ENCODE measurements at places on chromosomes 5 and 9.

DNA sequence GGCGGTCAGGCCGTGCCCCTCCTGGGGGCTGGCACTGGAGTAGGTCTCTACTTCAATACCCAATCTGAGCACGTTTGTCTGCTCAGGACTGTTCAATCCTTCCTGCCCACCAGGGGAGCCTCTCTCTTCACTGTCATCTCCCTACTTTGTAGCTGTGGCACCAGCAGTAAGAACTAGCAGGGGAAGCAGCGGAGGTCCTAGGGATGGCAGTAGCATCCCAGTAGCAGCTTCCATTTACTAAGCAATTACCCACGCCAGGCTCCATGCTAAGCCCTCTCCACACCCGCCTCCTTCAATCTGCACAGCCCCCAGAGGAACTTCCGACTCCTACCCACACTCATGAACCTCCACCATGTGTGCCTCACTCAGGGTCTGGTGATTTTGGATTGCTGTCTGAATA lies 31.7 kb downstream of the FSTL4 start:
- H3K27ac ChIP-seq = no peak overlapping the region
- H3K27me3 ChIP-seq = no peaks in the 10 kb centered on the region
- H3K4me1 ChIP-seq = no peaks in the 10 kb centered on the region
- no peak overlapping the region for H3K4me3 ChIP-seq
- H3K36me3 ChIP-seq = no peaks in the 10 kb centered on the region

DNA sequence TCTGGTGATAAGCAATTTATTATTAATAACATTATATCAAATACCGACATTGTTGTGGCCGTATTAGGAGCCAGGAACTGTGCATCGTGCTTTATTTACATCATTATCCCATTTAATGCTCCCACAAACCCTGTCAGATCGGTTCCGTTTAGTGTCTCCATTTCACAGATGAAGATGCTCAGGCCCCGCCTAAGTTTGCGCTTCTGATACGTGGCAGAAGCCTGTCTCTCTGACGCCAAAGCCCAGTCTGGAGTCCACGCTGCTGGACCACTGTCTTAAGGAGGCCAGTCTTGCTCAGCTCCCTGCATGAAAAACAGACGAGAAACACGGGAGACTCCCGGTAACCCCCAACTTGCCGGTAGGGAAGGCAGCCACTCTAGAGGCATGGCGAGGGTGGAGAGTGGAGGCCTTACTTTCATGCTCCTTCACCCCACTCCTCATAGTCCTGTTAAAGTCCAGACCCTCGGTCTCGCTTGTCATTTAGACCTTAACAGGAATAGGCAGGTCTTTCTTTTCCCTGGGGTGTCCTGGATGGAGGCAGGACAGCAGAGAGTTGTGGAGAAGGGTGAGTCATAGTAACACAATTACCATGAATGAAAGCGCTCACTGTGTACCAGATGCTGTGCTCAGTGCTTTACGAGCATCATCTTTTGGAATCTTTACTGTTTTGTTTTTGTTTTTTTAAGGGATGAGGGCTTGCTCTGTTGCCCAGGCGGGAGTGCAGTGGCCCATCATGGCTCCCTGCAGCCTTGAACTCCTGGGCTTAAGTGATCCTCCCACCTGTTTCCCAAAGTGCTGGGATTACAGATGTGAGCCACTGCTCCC lies 872 bp downstream of the TXNDC15 start:
- peaks cover 34% of the 10 kb centered on the region for H3K4me1 ChIP-seq
- no peaks in the 10 kb centered on the region for H3K36me3 ChIP-seq
- H3K4me3 ChIP-seq = peak overlapping the region; percentile 94
- no peaks in the 10 kb centered on the region for H3K27me3 ChIP-seq

- no peak for DNase-seq
- H3K27me3 ChIP-seq = no peaks in the 10 kb centered on the region
- no peak overlapping the region for H3K4me3 ChIP-seq
- peaks cover 53% of the 10 kb centered on the region for H3K4me1 ChIP-seq
- H3K36me3 ChIP-seq = peaks cover 4% of the 10 kb centered on the region
- no peak overlapping the region for H3K27ac ChIP-seq
Observed at GRCh38 chr5:69528035-69528434, 32.0 kb upstream of the GTF2H2C start.

DNA sequence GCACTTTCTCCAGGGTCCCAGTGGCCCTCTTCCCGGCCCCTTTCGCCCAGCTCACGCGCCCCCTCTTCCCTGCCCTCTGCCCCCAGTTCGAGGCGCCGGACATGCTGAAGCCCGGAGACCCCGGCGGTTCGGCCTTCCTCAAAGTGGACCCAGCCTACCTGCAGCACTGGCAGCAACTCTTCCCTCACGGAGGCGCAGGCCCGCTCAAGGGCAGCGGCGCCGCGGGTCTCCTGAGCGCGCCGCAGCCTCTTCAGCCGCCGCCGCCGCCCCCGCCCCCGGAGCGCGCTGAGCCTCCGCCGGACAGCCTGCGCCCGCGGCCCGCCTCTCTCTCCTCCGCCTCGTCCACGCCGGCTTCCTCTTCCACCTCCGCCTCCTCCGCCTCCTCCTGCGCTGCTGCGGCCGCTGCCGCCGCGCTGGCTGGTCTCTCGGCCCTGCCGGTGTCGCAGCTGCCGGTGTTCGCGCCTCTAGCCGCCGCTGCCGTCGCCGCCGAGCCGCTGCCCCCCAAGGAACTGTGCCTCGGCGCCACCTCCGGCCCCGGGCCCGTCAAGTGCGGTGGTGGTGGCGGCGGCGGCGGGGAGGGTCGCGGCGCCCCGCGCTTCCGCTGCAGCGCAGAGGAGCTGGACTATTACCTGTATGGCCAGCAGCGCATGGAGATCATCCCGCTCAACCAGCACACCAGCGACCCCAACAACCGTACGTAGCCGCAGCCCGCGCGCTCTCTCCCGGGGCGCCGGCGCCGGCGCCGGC lies 1.0 kb downstream of the PRDM6 start:
- no peak for DNase-seq
- H3K4me3 ChIP-seq = peak overlapping the region; percentile 52
- H3K27ac ChIP-seq = no peak overlapping the region
- H3K36me3 ChIP-seq = no peaks in the 10 kb centered on the region
- H3K4me1 ChIP-seq = peaks cover 47% of the 10 kb centered on the region
- H3K27me3 ChIP-seq = peaks cover 69% of the 10 kb centered on the region

DNA sequence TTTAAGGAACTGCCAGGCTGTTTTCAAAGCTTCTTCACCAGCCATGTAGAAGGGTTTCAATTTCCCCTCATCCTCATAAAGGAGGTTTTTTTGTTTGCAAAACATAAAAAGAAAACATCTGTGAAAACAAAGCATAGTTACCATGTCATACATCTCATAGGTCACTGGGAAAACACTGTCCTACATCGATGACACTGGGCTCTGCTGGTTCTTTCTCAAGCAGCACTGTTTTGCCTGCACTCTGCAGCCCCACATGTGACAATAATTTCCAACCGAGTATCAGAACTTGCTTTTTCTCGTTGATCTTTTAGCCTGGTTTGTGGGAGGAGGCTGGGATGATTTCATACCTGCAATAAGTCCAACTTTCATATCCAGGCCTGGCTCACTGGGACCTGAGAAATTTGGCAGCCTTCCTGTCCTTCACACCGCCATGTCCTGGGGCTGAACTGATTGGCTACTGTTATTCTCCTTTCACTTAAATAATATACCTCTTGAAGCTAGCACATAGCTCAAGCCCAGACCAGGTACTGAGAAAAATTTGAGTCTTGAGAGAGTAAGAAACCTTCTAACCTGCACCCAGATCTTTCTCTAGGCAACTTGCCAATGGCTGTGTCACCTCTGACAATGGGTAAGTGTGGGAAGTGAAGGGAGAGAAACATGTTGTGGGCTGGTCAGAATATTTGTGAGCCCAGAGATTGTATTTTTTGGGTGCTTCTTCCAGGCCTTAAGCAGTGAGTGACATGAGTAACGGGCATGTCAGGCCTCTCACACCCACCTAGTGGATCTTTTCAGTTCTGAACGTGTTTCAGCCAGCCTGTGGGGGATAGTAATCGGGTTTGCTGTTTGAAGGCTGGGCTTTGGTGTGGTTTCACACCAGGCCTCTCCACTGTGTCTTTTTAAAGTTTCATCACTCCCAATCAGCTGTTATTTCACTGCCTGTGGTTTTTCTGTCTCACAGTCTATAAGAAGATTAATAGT lies 502.8 kb downstream of the NTRK2 start:
- no peaks in the 10 kb centered on the region for H3K27me3 ChIP-seq
- no peaks in the 10 kb centered on the region for H3K4me1 ChIP-seq
- H3K4me3 ChIP-seq = no peak overlapping the region
- no peaks in the 10 kb centered on the region for H3K36me3 ChIP-seq
- no peak for DNase-seq
- H3K27ac ChIP-seq = no peak overlapping the region

GRCh38 chr5:10626473-10627013 lies 62.7 kb downstream of the ANKRD33B start:
- no peaks in the 10 kb centered on the region for H3K36me3 ChIP-seq
- no peak overlapping the region for H3K4me3 ChIP-seq
- H3K4me1 ChIP-seq = peaks cover 12% of the 10 kb centered on the region
- DNase-seq = no peak

GRCh38 chr9:74662674-74663073 lies 165.5 kb downstream of the RORB start:
- H3K27ac ChIP-seq = no peak overlapping the region
- H3K27me3 ChIP-seq = no peaks in the 10 kb centered on the region
- no peaks in the 10 kb centered on the region for H3K36me3 ChIP-seq
- no peak for DNase-seq

- H3K4me3 ChIP-seq = no peak overlapping the region
- H3K27me3 ChIP-seq = no peaks in the 10 kb centered on the region
- H3K36me3 ChIP-seq = no peaks in the 10 kb centered on the region
- H3K4me1 ChIP-seq = peaks cover 36% of the 10 kb centered on the region
Observed at GRCh38 chr5:96259151-96259772, 173.8 kb downstream of the PCSK1 start.

DNA sequence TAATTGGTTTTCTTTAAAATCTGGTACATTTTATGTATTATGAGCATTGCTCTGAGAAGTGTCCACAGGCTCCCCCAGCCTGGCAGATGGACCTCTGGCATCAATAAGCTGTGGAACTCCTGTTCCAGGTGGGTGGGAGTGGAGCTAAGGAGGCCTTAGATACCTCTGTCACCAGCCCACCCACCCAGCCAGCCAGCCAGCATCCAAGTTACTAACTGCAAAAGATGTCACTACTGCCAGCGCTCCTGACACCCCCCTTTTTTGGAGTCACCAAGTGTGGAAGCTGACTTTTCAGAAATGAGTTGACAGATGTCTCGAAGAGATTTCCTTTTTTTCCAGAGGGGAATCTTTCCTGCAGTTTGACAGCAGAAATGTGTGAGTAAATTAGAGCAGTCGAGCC lies 111.2 kb downstream of the GALNT10 start:
- peaks cover 30% of the 10 kb centered on the region for H3K4me1 ChIP-seq
- no peaks in the 10 kb centered on the region for H3K36me3 ChIP-seq
- peak; percentile 21 for DNase-seq
- peak overlapping the region; percentile 58 for H3K27ac ChIP-seq
- no peaks in the 10 kb centered on the region for H3K27me3 ChIP-seq
- H3K4me3 ChIP-seq = no peak overlapping the region

GRCh38 chr5:173645890-173646574 lies 29.6 kb upstream of the BOD1 start:
- no peaks in the 10 kb centered on the region for H3K27me3 ChIP-seq
- no peaks in the 10 kb centered on the region for H3K36me3 ChIP-seq
- no peak overlapping the region for H3K27ac ChIP-seq
- no peak overlapping the region for H3K4me3 ChIP-seq
- no peaks in the 10 kb centered on the region for H3K4me1 ChIP-seq
- no peak for DNase-seq
